T-helper 2 cell (primary cell): ENCODE measurements at places on chromosomes 11 and 22.
A peak's percentile ranks its signal among the peaks of the same experiment; 100 is the strongest.

DNA sequence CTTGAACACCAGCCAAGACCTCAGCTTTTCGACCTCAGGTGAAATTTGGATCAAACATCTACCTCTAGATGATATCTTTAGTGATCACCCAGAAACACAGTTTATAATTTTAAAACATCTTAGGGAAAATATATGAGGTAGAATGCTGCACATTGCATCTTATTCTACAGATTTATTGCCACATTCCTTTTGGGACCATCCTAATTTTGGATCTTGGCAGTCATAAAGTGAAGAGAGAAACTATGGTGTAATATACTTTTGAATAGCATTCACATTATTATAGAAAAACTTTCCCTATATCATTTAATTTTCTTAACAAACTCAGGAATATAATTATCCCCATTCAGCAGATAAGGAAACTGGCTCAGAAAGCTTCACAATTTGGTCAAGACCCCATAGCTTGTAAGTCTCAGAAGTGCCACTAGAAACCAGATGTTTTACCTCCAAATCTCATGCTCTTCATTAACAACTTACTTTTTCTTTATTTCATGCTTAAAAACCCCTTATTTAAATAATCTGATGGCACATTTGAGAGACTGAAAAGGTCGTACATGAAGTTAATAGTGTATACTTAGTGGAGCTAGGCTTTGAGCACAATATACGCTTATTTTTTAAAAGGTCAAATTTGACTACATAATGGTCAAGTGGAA, 199.2 kb upstream of the CTSC start:
- no peak for DNase-seq

- DNase-seq, result no peak
These were observed 40.9 kb downstream of the PANX1 start for GRCh38 chr11:94169516-94169915.

DNA sequence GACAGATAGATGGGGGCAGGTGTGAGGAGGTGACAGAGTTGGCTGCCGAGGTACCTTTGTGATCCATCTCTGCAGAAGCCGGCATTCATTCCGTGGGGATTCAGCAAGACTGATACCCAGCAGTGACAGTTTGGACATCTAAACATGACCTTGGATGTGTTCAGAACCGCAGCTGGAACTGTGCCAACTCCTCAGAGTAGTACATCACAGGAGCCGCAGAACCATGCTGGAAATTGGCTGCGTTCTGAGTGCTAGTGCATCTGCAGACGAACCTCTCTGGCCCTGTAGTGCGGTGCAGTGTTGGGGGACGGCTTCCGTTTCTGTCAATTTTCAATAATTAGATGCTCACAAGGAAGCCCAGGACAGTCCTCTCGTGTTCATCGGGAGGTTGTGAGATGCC, 772.1 kb downstream of the NTM start:
- no peak for DNase-seq

DNA sequence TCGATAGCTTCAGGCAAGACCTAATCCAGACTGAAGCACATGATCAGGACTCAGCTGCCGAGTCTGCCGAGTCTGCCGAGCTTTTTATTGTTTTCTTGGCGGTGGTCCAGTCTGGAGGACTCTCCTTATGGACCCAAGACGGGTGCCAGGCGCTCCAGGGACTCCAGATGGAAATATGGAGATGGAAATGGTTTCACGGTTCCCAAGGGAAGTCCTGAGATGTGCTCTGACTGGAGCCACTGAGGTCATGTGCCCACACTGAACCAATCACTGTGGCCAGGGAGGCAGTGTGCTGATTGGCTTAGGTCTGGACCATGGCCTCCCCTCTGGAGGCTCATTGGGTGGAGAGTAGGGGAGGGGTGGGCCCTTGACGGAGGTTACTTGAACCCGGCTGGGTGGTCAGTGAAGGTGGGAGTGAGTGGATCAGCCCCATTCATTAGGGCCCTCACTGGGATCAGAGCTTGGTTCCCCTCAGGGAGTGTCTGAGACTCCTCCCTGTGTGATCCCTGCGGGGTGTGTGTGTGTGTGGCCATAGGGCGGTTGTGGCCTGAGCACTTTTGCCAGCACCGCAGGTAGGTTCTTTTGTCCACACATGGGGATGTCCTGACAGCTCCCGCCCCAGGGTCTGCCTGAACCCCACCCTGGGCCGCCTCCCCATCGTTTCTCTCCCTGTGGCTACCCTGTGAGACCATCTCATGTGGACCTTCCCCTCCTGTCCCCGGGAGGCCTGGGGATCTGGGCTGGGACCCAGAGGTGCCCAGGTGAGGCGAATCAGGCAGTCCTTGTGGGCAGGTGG, 14.0 kb downstream of the RPS6KA4 start:
- DNase-seq, result no peak

DNA sequence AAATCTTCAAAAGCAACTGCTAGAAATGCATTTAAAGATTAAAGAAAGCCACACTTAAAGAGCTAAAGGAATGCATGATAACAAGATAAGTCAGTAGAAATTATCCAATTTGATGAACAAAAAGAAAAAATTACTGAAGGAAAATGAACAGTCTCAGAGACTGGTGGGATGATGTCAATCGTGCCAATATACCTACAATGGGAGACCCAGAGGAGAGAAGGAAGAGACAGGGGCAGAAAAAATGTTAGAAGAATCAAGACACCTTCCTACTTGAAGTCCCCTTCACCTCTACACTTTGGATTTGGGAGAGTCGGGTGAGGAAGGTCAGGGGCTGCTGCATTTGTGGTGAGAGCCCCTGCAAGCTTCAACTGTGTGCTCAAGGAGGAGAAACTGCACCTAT, 216.3 kb downstream of the BUD13 start:
- DNase-seq, result no peak

DNA sequence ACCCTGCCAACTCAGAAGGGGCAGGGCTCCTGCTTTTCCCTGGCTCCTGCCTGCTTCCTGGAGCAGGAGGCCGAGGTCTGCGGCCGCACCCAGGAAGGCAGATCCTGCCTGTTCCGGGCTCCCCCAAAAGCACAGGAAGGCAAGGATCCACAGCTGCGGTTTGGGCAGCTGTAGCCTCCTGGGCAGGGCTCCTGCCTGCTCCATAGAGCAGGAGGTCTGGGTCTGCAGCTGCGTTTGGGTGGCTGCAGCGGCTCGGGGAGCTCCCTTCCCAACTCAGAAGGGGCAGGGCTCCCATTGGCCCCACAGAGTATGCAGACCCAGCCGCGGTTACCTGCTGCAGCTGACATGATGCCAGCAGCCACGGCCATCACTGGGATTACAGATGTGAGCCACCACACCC, 5.5 kb downstream of the UPK2 start:
- DNase-seq, result no peak

GRCh38 chr11:68036717-68037239, 2.0 kb upstream of the TCIRG1 start:
- no peak for DNase-seq

DNA sequence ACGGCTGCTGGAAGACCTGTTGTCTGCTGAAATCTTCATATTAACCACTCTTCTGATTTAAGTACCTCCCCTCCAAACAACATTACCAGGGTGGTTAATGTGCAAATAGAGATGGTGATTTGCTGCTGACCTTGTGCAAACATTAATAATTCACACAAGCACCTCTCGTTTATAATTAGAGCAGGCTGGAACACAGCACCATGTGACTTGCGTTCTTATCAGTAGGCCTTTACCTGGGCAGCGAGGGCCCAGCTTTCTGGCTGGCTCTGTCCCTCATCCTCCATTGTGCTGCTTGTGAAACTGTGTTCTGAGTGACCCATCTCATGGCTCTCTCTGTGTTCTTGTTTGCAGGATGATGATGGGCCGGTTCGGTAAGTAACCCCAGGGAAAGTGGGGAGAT, 41.0 kb upstream of the PARVG start:
- no peak for DNase-seq

DNA sequence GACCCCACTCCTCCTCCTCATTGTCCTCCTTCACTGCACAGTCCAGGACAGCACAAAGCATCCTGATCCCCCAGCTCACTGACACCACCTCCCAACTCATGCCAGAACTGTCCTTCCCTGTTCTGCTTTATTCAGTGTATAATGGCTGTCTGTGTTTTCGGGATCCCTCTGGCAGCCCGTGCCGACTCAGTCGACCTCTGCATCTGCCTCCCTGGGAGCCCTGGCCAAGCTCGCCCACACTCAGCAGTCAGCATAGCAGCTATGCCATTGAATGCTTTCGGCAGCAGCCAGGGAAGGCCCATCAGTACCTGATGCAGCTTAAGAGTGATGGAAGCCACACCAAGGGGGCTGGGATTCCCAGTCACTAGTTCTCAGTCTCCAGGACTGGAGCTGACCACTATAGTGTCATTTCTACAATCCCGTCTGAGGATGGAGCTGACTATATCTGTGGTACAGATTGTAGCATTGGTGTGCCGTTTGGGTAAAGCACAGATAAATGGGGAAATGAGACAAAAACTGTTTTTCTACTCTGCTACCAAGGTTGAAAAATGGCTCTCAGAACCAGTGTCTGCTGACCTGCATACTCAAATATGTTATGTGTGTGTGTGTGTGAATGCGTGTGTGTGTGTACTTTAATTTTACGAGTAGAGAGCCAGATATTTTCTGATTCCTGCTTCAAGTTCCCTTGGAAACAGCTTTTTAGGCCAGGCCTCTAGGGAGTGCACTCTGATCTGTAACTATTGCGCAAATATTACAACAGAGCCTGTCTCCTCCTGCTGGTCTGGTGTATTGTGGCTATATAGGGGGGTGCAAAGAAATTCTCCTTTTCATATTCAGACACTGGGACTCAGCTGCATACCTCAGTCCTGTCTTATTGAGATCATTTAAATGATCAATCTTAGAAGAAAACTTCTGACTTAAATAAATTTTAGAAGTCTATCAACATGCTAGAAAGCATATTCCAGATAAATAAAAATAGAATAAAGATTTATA, 78.8 kb upstream of the TOP3B start:
- DNase-seq, result no peak

DNA sequence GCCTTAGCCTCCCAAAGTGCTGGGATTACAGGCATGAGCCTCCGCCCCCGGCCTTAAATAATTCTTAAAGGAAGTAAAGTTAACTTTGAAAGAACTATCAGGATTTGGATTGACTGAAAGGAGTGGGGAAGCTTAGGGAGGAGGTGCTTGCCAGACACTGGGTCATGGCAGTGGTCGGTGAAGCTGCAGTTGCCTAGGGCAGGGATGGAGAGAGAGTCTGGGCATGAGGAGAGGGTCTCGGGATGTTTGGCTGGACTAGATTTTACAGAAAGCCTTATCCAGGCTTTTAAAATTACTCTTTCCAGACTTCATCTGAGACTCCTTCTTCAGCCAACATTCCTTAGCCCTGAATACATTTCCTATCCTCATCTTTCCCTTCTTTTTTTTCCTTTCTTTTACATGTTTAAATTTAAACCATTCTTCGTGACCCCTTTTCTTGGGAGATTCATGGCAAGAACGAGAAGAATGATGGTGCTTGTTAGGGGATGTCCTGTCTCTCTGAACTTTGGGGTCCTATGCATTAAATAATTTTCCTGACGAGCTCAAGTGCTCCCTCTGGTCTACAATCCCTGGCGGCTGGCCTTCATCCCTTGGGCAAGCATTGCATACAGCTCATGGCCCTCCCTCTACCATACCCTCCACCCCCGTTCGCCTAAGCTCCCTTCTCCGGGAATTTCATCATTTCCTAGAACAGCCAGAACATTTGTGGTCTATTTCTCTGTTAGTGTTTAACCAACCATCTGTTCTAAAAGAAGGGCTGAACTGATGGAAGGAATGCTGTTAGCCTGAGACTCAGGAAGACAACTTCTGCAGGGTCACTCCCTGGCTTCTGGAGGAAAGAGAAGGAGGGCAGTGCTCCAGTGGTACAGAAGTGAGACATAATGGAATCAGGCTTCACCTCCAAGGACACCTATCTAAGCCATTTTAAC, at the start of gene NNMT:
TSS of gene NNMT (plus strand) at position 724 of the 929 bp plus-strand sequence. CDS start at position 882, 158 bp downstream.
- DNase-seq, result no peak

- DNase-seq, result peak; percentile 34
These were observed 1.4 kb upstream of the MAPK11 start for GRCh38 chr22:50271519-50271970.

DNA sequence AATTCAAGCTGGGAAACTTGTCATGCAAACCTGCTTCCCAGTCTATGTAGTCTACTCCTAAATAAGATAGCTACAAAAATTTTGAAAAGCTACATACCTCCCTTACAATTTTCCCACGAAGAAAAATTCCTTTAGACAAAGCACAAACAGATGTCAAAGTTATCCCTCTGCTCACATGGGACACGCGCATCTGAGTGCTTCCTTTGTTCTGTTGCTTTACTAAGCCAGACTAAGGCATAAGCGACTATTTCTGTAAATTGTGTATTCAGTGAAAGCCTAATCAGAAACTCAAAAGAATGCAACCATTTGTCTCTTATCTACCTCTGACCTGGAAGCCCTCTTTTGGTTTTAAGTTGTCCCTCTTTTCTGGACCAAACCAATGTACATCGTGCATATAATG, 583.7 kb upstream of the B3GAT1 start:
- no peak for DNase-seq

DNA sequence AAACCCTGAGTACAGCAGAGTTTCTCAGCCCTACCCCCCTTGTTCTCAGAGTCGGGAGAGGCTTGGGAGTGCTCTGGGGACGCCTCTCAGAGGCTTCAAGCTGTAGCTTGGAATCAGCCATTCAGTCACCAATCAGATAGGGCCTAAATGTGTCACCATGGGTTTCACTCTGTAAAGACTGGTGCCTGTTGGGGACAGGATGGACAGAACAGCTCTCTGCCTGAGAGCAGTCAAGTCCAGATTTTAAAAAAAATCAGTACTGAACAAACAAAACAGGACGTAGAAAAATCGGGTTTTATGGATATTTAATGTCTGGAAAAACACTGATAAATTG, 1.3 kb downstream of the FADD start:
- peak; percentile 43 for DNase-seq

DNA sequence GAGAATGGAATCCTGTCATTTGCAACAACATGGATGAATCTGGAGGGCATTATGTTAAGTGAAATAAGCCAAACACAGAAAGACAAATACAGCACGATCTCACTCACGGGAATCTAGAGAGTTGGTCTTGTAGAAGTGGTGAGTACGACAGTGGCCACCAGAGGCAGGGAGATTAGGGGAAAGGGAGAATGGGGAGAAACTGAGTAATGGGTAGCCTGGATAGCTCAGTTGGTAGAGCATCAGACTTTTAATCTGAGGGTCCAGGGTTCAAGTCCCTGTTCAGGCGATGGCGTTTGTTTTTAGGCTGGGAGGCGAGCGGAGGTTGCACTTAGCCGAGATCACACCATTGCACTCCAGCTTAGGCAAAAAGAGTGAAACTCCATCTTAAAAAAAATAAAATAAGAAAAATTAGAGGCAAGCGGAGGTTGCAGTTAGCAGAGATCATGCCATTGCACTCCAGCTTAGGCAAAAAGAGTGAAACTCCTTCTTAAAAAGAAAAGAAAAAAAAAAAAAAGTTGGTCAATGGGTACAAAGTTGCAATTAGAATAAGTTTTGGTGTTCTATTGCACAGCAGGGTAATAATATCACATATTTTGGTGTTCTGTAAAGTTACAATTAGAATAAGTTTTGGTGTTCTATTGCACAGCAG, 95.7 kb upstream of the UBASH3B start:
- DNase-seq, result no peak

DNA sequence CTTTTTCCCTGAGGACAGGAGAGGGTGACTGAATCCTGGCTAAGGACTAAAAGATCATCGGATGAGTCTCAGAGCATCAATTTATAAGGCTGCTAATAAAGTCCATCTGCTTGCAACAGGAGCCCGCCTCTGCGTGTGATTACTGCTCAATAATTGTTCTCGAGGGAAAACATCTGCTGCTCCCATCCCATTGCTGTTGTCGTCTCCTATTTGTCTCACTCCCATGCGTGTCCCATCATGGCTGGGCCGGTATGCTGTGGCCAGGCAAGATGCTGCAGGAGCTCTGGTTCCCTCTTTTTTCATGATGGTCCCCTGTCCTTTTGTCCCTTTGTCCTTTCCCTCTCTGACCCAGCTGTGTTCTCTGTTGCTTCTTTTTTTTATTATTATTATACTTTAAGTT, 121.2 kb downstream of the SPATA19 start:
- no peak for DNase-seq

GRCh38 chr11:82810326-82810725, 76.7 kb upstream of the FAM181B start:
- no peak for DNase-seq
